ENCODE measurements at places on chromosomes 5 and 9.
A peak's percentile ranks its signal among the peaks of the same experiment; 100 is the strongest.

DNA sequence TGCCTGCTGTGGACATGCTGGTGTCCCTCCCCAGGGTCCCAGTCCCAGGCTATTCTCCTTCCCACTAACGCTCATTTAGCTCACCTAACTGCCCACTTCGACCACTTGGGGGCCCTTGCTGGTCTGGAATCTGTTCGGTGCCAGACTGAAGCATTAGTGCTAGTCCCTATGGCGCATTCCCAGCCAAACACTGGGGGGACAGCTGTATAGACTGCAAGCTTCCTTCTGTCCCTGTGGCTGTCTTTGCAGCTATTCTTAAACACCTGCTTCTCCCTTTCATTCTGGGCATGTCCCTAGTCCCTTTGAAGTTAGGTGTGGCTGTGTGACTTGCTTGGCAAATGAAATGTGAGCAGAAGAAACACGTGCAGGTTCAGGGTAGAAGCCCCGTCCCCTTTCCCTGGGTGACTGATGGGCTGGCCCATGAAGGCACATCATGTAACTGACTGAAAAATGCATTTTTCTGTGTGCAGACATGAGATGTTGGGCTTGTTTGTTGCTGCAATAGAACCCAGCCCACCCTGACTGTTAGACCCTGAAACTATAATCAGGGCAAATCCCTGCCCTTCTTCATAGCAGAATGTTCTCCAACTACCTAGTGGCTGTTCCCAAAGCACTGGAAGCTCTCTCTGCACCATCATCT lies 134.4 kb downstream of the BARX1 start:
- DNase-seq = peak; percentile 2

DNA sequence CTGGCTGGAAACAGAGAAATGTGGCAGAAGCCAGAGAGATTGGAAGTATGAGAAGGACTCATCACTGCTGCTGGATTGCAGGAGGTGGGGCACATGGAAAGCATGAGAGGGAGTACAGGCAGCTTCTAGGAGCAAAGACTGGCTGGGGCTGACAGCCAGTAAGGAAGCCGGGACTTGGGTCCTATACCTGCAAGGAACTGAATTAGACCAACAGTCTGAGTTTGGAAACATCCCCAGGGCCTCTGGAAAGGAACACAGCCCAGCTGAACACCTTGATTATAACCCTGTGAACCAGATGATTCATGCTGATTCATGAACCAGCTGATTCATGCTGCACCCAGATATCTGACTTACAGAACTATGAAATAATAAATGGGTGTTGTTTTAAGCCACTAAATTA lies 93.4 kb downstream of the OSTF1 start:
- DNase-seq = peak; percentile 32

GRCh38 chr5:132099076-132099748 lies 25.6 kb downstream of the CSF2 start:
- no peak for DNase-seq

- no peak for DNase-seq
Measured at GRCh38 chr5:84374568-84374967, 10.1 kb downstream of the EDIL3 start.

- no peak for DNase-seq
Measured at GRCh38 chr5:135436951-135437418, 10.2 kb downstream of the DCANP1 start.

DNA sequence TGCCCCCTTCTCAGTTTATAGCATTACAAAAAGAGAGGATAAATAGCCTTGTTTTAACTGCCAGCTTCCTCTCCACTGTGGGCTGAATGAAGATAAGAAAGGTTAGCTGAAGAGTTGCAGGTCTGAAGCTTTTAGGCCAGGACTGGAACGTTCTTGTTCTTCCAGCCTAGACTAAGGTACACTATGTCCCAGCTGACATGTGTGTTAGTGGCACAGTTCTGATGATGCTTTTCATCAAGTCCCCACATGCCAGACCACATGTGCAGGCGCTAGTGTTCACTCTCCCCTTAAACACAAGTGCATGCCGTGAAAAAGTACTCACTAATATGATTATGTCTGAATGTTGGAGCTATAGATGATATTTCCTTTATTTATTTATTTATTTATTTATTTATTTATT lies 40.7 kb downstream of the STXBP1 start:
- no peak for DNase-seq
